ENCODE measurements at places on chromosomes 12 and 14. TPM values are rescaled to one million over a fixed set of nuclear protein-coding genes. Genes with fewer than 3 reads are reported as not detected.

DNA sequence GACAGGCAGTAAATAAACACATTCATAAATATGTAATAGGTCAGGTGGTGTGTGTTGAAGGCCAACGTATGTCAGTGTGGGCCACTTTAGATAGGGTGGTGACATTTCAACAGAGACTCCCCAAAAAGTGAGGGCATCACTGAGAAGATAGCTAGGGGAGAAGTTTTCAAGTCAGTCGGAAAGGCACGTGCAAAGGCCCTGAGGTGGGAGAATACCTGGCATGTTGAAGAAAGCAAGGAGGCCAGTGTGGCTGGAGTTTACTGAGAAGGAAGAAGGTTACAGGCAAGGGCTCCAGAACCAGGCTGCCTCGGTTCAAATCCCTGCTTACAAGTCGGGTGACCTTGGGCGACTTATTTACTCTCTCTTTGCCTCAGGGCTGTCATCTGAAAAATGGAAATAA is 11.0 kb upstream of the HEBP1 start:
- H3K4me1 ChIP-seq = peaks cover 16% of the 10 kb centered on the region
- H3K36me3 ChIP-seq = no peaks in the 10 kb centered on the region
- H3K4me3 ChIP-seq = no peak overlapping the region
- no peak overlapping the region for H3K27ac ChIP-seq

DNA sequence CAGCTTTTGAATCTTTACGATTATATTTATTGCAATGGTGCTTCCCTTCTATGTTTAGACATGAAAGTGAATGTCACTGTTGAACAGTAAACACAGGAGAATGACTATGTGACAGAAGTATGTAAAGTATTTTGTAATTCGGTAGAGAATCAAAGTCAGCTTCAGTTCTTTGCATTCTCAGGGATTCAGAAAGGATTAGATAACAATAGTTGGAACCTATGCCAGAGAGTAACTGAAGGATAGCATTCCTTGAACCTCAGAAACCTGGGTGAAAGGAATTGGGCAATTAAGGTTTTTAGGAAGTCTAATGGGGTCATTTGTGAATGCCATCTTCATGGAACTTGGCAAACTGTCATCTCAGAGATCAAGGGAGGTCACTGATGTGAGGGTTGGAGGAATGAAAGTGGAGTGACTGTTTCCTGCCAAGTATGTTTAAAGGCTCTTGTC is 305.3 kb upstream of the DDHD1 start:
- no peaks in the 10 kb centered on the region for H3K36me3 ChIP-seq
- no peak overlapping the region for H3K27ac ChIP-seq
- no peaks in the 10 kb centered on the region for H3K27me3 ChIP-seq
- peaks cover 7% of the 10 kb centered on the region for H3K4me1 ChIP-seq
- no peak for DNase-seq

The CLEC7A gene
- total RNA-seq = not detected

DNA sequence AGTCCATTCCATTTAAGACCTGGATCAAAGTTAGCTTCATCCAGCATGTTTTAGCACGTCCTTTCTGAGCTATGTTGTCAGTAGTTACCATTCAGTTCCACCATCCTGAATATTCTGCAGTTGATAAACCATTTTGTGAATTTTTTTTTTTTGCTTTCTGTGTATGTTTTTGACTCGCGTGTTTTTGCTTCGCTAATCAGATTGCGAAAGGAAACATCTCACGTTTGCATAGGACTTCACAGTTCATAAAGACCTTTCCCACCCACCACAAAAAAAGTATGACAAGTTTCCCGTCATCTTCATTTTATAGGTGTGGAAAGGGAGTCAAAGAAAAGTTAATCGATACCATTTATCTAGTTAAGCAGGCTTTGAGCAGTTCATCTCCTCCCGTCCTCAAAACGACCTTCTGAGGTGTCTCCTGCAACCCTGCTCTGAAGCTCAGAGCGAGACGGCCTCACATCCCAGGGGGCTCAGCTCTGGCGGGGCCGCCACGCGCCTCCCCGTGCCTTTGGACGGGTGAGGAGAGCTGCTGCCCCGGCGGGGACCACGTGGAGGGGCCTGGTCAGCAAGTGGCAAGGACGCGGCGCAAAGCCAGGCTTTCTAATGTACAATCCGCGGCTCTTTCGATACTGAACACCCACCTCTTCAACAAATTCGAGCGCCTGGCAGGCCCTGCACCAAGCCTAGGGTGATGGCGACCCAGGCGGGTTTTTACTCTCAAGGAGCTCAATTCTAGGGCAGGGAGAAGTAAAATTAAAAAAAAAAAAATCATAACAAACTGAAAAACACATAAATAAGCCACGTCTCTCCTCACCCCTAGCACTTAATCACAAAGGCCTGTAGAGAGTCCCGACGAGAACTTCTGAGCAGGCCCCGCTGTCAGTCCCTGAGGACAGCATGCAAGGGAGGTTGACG is 988 bp upstream of the TMEM263 start:
- H3K27ac ChIP-seq = peak overlapping the region; percentile 87
- DNase-seq = peak; percentile 11
- H3K36me3 ChIP-seq = no peaks in the 10 kb centered on the region
- peaks cover 24% of the 10 kb centered on the region for H3K27me3 ChIP-seq

DNA sequence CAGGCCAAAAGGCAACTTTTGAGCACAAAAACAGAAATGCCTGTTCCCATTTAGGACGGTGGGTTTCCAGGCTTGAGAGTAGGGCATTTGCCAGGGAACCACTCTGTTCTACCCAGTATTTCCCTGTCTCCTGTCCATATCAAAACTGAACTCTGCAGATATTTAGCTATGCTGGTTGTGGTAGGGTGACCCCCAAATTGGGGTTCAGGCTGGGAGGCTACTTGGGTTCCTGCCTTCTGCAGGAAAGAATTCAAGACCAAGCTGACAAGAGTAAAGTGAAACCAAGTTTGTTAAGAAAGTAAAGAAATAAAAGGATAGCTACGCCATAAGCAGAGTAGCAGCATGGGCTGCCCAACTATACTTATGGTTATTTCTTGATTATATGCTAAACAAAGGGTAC is 3.6 kb upstream of the BLTP3B start:
- no peak for DNase-seq
- no peak overlapping the region for H3K27ac ChIP-seq
- H3K27me3 ChIP-seq = no peaks in the 10 kb centered on the region
- H3K36me3 ChIP-seq = no peaks in the 10 kb centered on the region
